H54 (cell line): ENCODE measurements at places on chromosomes 7 and 10.

DNA sequence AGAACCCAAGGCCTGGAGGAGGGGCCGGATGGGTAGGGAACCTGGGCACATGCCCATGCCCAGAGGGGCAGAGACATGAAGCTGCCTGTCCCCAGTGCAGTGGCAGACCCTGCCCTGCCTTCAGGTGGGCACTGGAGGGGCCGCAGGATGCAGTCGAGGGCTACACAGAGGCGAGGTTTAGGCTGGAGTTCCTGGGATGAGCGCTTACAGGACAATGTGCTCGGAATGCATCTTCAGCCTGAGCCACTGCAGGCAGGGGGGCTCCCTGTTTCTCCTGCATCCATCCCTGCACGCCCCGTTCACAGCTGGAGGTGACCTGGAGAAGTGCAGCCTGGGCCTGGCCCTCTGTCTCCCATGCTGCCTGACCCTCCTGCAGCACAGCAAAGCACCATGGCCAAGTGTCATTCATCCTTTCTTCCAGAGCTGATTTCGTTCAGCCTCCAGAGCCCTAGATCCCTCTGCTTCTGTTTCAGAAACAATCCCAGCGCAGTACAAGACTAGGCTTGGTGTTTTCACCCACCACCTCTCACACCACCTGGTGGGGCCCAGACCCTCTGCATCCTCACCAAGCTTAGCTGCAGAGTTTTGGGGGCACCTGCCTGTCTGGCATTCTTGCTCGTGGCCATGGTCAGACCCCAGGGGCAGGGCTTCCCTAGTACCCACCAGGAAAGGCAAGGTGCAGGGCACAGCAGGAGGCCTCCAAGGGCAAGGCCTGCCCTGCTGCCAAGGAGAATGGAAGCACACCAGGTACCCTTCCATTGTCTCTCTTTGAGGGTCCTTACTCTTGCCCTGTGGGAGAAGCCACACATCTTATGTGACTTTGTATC, 311.9 kb downstream of the TCERG1L start:
- no peak for DNase-seq

GRCh38 chr10:77553966-77554365, 83.6 kb downstream of the KCNMA1 start:
- DNase-seq, result peak; percentile 39

- DNase-seq, result no peak
Measured at GRCh38 chr7:105267244-105267643, 121.5 kb downstream of the SRPK2 start.

- no peak for DNase-seq
Measured at GRCh38 chr7:97116308-97116707, 1.2 kb upstream of the SDHAF3 start.

DNA sequence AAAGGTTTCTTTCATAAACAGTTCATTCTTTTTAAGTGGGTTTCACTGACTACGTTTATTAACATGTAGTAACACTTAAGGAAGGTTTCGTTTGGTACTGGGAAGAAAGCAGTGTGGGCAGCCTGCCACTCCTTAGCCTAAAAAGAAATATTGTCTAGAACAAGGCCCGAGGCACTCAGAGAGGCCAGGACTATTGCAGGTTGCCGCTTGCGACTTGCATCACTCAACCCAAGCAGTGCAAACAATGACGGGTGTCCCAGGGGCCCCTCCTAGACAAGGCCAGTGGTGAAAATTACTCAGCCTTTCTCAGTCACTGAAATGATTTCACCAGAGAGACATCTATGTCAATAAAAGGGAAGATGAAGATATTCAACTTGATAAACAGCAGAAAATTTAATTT, 243.9 kb downstream of the SNX13 start:
- DNase-seq, result no peak

- DNase-seq, result no peak
Measured at GRCh38 chr10:27100813-27101347, 586 bp upstream of the ANKRD26 start.

GRCh38 chr10:29007748-29008610, 280.9 kb upstream of the LYZL1 start:
- DNase-seq, result no peak

DNA sequence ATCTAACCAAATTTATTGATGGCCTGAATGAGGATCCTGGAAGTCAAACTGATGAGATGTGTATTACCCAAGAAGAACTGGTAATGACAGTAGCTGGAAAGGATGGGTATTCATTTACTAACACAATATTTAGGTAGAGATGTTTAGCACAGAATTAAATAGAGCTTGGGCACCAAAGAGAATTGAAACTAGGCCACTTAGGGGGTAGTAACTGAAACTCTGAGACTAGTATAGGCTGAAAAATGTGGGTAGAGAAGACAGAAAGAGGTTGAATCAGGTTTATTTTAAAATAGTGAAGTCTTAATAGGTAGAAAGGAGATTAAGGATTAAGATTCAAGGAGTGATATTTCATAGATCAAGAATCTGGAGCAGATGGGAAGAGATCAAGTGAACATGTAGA, 155.8 kb downstream of the MLLT10 start:
- no peak for DNase-seq

DNA sequence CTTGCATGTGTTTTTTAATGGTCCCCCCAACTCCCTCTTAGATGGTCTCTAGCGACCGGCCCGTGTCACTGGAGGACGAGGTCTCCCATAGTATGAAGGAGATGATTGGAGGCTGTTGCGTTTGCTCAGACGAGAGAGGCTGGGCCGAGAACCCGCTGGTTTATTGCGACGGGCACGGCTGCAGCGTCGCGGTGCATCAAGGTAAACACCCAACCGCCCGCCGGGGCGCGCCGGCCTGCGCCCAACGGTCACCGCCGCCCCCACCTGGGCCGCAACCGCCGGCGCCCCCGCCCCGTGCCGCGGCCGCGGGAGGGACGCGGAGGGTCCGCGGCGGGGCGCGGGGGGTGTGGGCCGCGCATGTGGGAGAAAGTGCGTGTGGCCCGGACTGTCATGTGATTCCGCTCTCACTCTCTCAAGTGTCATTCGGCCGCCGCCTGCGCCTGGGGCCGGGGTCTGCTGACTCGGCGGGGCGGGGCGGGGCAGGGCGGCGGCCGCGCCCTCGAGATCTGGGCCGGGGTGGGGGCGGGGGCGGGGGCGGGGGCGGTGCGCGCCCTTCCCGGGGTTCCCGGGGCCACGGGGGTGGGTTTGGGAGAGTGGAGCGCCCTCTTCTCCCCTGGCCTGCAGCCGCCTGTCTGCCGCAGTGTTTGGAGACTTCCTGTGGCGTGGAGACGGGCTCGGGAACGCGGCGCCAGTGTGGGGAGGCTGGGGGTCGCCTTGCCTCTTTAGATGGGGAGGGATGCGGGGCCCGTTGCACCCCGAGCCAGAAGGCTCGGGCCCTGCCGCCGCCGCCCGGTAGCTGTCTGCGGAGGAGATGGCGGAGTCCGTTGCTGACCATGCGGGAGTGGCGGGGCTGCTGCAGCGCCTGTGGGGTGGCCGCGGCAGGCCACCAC, 817 bp downstream of the MLLT10 start:
- no peak for DNase-seq

GRCh38 chr7:104800307-104800706, 213.7 kb upstream of the KMT2E start:
- DNase-seq, result no peak

DNA sequence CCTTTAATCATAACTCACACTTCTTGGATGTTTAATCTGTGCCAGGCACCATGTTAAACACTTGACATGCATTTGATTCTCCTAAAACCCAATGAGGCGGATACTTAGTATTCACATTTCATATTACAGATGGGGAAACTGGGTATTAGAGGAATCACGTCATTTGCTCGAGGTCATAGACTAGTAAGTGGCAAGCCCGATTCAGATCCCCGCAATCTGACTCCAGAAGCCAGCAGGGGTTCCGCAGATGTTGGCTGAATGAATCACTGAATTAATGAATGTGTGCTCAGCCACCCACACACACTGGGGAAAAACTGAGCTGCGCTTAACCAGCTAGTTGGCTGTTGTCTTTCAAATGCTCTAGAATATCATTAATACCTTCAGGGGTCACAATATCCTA, 22.5 kb upstream of the ENO4 start:
- DNase-seq, result no peak

DNA sequence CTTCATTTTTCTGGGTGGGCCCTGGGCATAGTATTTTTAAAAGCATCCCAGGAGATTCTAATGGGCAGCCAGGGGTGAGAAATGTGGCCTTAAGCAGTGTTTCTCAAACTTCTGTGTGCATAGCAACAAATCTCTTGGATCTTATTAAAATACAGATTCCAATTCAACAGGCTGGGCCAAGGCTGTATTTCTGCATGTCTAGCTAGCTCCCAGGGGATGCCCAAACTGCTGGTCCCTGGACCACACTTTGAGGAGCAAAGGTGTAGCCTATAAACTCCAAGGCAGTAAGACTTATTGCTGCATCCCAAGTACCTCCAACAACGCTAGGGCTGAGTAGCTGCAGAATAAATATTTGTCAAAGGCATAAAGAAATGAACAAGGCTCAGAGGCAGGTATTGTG, 292.9 kb upstream of the ZMIZ1 start:
- no peak for DNase-seq

- peak; percentile 28 for DNase-seq
Measured at GRCh38 chr10:78148961-78149612, 115.4 kb downstream of the RPS24 start.

DNA sequence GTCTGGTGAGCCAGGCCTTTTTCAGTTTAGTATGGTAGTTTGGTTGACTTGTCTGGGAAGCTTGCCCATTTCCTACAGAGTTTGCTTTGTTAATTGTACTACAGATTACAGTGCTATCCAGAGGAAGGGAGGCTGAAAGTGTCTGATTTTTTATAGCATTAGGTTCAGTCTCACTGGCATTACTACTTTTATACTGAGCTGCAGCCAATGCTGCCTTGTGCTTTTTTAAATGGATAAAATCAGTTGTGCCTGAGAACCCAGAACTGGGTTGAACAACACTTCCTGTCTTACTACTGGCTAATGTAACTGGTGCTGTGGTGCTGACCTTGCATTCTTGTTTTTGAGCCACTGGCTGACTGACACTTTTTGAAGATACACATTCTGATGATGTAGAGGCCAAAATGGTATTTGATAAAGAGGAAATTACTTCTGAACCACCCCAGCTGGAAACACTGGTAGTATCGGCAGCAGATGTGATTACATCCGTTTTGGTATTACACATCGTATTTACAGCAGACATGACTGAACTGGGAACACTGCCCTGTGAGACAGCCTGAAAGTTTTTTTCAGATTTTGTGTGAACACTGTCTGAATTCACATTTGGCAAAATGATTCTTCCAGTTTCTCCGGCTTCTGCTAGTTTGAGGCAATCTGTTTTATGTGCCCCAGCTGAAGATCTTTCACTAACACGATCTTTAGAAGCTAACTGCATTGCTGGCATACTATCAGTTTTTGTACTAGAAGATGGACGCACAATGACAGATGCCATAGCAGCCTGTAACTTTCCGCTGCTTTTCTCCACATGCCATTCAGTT, 74.1 kb downstream of the NRBF2 start:
- no peak for DNase-seq

- no peak for DNase-seq
Measured at GRCh38 chr10:37403776-37404175, 278.4 kb downstream of the ANKRD30A start.

DNA sequence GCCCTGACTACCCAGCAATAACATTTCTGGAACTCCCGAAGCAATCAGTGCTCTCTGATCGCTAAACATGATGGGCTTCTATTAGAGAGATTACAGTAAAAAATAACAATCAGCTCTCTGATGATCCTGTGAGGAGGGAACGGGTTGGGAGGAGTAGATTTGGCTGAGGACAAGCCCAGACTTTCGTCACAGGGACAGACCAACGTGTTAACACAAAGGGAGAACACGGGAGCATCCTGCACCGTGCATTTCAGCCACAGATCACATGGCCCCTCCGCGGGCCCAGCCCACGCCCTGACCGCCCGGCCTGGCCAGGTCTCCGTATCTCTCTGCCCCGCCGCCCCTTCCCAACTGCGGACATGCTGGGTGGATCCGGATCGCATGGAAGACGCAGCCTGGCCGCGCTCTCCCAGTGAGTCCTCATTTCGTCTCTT, 95.0 kb upstream of the AGBL3 start:
- DNase-seq, result peak; percentile 61

DNA sequence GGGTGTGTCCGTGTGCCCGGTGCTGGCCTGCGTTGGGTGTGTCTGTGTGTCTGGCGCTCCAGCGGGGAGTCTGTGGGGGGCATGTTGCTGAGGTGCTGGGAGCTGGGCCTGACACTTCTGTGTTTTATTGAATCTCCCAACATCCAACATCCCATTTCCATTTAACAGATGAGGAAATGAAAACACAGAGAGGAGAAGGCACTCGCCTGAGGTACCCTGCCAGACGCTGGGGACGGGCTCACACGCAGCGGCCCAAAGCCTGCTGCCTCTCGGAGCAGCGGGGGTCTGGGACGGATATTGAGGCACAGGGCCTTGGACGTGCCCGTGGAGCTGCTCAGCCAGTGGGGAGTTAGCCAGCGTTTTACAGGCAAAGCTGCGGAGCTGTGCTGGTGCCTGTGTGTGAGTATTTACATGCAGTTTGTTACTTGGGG, 133.9 kb downstream of the DNAJB6 start:
- no peak for DNase-seq
